ENCODE measurements at places on chromosomes 5 and 9.

DNA sequence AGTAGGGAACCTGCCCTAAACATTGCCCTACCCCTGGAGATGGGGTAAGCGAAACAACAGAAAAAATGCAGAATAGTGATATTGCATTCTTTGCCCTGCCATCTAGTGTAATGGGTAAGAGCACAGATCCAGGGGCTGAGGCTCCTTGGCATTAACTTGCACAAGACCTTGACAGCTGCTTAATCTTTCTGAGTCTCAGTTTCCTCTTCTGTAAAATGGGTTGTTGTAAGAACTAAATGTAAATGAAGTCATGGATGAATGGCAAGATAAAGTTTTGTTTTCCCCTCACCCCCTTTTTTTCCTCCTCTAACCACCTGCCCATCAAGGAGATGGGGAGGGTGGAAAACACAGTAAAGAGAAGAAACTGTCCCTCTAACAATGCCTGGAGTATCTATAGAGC lies 47.7 kb upstream of the ZNF366 start:
- no peak for DNase-seq

GRCh38 chr9:113238859-113239232 lies 17.5 kb downstream of the SLC31A1 start:
- DNase-seq, result no peak

DNA sequence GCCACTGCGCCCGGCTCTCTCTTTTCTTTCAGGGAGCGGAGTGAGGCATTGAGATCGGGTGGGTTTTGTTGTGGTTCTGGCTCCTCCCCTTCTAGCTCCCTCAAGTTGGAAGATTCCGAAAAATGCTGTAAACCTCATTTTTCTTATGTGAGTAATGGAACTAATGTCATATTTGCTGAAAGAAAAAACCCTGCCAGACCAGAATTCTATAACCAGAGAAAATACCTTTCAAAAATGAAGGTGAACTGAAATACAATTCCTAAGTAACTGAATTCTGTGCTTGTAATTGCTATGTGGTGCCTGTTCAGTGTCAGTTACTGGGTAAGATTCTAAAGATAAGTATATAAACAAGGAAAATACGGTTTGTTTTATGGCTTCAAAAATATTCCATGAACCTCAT lies 30.9 kb upstream of the CDK20 start:
- no peak for DNase-seq

DNA sequence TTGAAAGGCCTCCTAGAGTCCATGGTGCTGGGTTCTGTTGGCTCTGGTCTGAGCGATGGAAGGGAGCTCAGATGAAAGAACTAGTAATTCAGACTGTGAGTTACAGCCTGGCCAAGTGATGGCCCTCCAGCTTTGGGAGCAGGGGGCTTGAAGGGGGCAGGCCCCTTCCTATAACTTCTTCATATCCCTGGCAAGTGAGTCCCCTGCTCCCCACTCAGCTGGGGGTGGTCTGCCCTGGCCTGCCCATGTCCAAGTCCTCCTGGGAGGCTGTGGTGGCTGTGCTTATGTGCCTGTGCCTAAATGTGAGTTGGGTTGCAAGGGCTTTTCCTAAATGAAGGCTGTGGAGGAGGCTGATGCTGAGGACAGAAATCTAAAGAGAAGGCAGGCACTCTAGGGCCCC lies 80.1 kb downstream of the MACROH2A1 start:
- no peak for DNase-seq

- DNase-seq, result no peak
Measured at GRCh38 chr5:54644226-54644625, 126.7 kb downstream of the SNX18 start.

- DNase-seq, result no peak
Measured at GRCh38 chr9:109894921-109895758, 115.1 kb downstream of the PALM2AKAP2 start.

GRCh38 chr9:127541176-127541575 lies 70.9 kb upstream of the STXBP1 start:
- DNase-seq, result no peak

DNA sequence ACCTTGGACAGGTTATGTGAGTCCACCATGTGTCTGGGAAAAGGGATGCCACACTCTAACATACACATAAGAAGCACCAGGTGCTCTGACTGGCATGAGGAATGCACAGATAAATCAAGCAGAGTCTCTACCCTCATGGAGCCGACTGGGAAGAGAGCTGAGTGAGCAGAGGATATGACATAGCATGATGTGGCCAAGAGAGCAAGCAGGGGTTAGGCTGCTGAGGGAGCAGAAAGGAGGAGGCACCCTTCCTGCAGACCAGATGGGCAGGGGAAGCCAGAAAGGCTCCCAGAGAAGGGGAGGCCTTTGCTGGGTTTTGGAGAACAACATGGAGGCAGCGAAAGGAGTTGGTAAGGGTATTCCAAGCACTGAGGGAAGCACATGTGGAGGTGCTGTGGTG lies 223.1 kb downstream of the GNA14 start:
- no peak for DNase-seq

DNA sequence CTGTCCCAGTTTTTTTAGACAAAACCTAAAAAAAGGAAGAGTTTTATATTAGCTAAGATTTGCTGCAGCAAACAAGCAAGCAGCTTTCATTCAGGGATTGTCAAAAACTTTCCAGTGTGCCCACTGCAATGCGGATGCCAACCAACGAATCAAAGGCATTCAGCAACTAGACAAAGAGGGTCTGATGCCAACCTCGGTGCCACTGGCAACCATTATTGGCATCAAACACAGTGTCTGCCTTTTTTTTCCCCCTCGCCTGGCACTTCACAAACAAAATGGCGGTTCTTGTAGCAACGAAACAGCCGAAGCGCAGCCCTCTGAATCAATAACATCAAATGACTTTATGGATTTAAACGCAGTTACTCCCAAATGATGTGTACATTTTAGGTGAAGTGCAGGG lies 10.4 kb downstream of the NFIB start:
- no peak for DNase-seq

GRCh38 chr5:99033014-99033900 lies 104.5 kb upstream of the CHD1 start:
- DNase-seq, result no peak

DNA sequence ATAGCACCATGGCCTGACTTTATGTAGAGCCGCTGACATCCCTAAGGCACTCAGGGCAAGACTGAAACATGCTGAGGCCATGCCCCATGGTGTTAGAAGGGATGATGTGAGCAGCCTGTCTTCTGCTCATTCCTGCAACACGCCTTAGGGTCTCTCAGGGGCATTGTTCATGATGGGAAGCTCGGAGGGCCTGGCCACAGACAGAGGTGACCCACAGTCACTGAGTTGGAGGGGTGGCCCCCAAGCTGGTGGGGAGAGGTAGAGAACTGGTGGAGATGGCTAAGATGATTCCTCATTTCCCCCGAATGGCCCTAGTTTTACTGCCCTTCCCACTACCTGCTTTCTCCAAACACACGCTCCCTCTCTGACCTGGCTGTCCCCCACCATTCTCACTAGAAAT lies 135.2 kb downstream of the BARX1 start:
- DNase-seq, result no peak

- no peak for DNase-seq
Measured at GRCh38 chr5:179127136-179128040, 67.2 kb downstream of the ZNF354C start.

DNA sequence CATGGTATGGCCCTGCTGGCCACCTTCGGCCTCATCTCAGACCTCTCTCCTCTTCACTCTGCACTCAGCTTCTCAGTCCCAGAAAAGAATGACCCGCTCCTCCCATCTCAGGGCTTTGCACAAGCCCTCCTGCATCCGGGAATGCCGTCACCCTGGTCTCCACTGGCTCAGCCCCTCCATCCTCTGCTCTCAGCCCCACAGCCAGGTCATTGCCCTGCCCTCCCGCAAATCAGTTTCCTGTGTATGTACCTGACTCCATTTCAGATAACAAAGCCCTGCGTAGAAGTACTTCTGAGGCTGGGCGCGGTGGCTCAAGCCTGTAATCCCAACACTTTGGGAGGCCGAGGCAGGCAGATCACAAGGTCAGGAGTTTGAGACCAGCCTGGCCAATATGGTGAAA lies 28.9 kb upstream of the EEIG1 start:
- DNase-seq, result no peak

GRCh38 chr5:96648023-96648422 lies 14.2 kb upstream of the CAST start:
- DNase-seq, result no peak
